Foreskin keratinocyte (primary cell): ENCODE measurements at places on chromosomes 7 and 10. TPM values are rescaled to one million over a fixed set of nuclear protein-coding genes. Genes with fewer than 3 reads are reported as not detected.

The PRLHR gene
- total RNA-seq = not detected in 2 replicates

The CTAGE4 gene
- 1.4 and 7.2 TPM in 2 replicates for total RNA-seq

DNA sequence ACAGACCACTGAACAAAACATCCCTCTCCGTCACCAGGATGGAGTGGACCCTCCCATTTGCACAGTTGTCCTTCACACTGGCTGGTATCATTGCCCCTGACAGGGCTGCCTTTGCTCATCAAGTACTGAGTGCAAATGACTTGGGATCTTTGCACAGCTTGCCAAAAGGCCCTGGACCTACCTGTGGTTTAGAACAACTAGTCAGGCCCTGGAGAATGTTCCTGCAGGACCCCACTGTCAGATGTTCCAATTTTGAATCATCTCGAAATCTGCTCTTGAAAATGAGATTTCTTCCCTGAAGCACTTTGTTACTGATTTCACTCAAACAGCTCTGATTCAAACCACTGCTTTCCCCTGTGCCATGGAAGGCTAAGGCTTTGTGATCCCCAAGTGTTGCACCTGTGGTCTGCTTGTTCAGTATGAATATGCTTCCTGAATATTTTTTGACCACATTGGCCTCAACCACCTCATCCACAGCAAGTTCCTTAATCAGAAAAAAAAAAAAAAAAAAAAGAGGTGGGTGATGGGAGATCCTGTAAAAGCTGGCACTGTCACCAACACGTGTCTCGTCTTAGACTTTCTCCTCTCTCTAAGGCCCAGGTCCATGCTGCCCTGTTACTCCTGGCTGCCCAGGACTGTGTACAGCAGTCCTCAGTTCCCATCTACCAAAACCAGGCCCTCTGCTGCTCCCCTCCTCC lies 2.7 kb upstream of the AOAH start:
- no peak for DNase-seq

DNA sequence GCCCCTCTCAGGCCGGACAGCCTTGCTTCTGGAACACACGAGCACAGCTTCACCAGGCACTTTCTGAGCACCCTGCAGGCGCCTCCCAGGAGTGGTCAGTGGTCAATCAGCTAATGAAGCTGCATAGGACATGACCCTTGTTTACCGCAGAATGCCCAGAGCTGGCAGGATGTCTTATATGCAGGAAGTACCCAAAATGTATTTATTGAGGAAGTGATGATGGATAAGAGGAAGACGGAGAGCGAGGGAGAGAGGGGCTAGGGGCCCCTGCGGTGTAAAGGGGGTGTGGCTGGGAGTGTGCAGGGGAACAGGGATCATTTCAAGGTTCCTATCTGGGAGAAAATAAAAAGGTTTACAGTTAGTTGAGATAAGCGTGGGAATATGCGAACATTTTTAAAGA lies 3.3 kb downstream of the CYP2E1 start:
- DNase-seq = no peak

DNA sequence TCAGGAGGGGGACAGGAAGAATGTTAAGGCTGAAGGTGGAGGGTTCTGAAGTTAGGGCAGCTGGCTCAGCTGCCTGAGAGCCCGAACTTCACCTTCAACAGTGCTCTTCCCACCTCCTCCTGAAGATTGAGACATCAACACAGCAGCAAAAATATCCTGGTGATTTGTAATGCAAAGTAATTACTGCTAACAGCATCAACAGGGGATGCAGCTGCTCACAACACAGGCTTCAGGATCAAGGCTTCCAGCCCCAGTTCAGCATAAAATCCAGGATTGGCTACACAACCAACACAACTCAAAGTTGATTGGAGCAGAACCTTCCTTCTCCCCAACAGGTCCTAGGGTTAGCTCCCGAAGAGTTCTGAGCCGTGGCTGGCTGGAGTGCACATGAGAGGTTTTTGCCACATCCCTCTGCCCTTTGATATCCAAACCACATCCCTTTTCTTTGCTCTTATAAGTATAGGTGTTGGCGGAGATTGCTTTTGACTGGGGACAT lies 242.4 kb downstream of the KIAA1217 start:
- no peak for DNase-seq

GRCh38 chr7:98423043-98423442 lies 22.2 kb upstream of the BAIAP2L1 start:
- no peak for DNase-seq

- no peak for DNase-seq
Measured at GRCh38 chr7:116329686-116330503, 119.6 kb downstream of the TES start.
